Bladder microvascular endothelial cell (primary cell): ENCODE measurements at places on chromosomes 5 and 9. TPM values are rescaled to one million over a fixed set of nuclear protein-coding genes. Genes with fewer than 3 reads are reported as not detected.

PDE6A gene
- total RNA-seq: 0.06 TPM in 1 of 2 replicates, not detected in the other

ABCA2 gene
- 5.0 and 29.3 TPM in 2 replicates for total RNA-seq

CYSRT1 gene
- total RNA-seq: 0.16 TPM in 1 of 2 replicates, not detected in the other

LRRC70 gene
- 24.0 and 46.3 TPM in 2 replicates for total RNA-seq

PCDHGB3 gene
- 1.5 and 8.4 TPM in 2 replicates for total RNA-seq

UBE2B gene
- 18.0 and 29.0 TPM in 2 replicates for total RNA-seq

MCC gene
- 37.9 and 39.9 TPM in 2 replicates for total RNA-seq

SLC25A2 gene
- total RNA-seq: 0.16 and 0.44 TPM in 2 replicates

LCN9 gene
- not detected in 2 replicates for total RNA-seq

C9orf50 gene
- under 0.01 TPM in 1 of 2 replicates, not detected in the other for total RNA-seq

FBXL7 gene
- 6.2 and 23.9 TPM in 2 replicates for total RNA-seq

MELK gene
- total RNA-seq: 23.6 and 30.0 TPM in 2 replicates

UBE2QL1 gene
- 0.19 TPM in 1 of 2 replicates, not detected in the other for total RNA-seq

SPINK13 gene
- total RNA-seq: not detected in 2 replicates

B4GALT1 gene
- total RNA-seq: 7.8 and 29.1 TPM in 2 replicates

TMOD1 gene
- 1.5 and 7.9 TPM in 2 replicates for total RNA-seq

RASGRF2 gene
- total RNA-seq: 31.1 and 39.3 TPM in 2 replicates

SLC24A2 gene
- not detected in 2 replicates for total RNA-seq

HTR1A gene
- not detected in 2 replicates for total RNA-seq

PPP3R2 gene
- total RNA-seq: not detected in 2 replicates

SPDL1 gene
- total RNA-seq: 13.1 and 18.2 TPM in 2 replicates

SH3GL2 gene
- total RNA-seq: 0.06 TPM in 1 of 2 replicates, not detected in the other

TLX3 gene
- not detected in 2 replicates for total RNA-seq

PRLR gene
- total RNA-seq: not detected in 2 replicates

SELENOP gene
- 33.8 and 63.1 TPM in 2 replicates for total RNA-seq

SH3TC2 gene
- 8.6 and 16.4 TPM in 2 replicates for total RNA-seq

FAM153A gene
- total RNA-seq: not detected in 2 replicates

CSF2 gene
- total RNA-seq: 0.81 and 1.3 TPM in 2 replicates

PLEKHG4B gene
- total RNA-seq: 0.06 TPM in 1 of 2 replicates, not detected in the other

AIF1L gene
- 17.4 and 44.0 TPM in 2 replicates for total RNA-seq

SLC34A3 gene
- not detected in 2 replicates for total RNA-seq

LEAP2 gene
- total RNA-seq: under 0.01 and 0.38 TPM in 2 replicates

TMEM8B gene
- total RNA-seq: 0.16 and 0.57 TPM in 2 replicates

TAF11L5 gene
- not detected in 2 replicates for total RNA-seq

WDR5 gene
- total RNA-seq: 14.1 and 23.2 TPM in 2 replicates

OLFM1 gene
- 5.7 and 25.5 TPM in 2 replicates for total RNA-seq

FOXD4L5 gene
- total RNA-seq: under 0.01 and 0.06 TPM in 2 replicates

SPATA31C1 gene
- total RNA-seq: not detected in 2 replicates

PCDHA4 gene
- under 0.01 and 0.19 TPM in 2 replicates for total RNA-seq

IRX4 gene
- not detected in 2 replicates for total RNA-seq

BAAT gene
- total RNA-seq: under 0.01 TPM in 1 of 2 replicates, not detected in the other

C5orf63 gene
- 1.6 and 3.2 TPM in 2 replicates for total RNA-seq

EXD3 gene
- 18.0 and 25.7 TPM in 2 replicates for total RNA-seq

ITGA2 gene
- 30.0 and 65.6 TPM in 2 replicates for total RNA-seq

ZNF367 gene
- 9.1 and 9.6 TPM in 2 replicates for total RNA-seq

PDZD2 gene
- 6.0 and 7.0 TPM in 2 replicates for total RNA-seq

PCDHB16 gene
- under 0.01 and 0.63 TPM in 2 replicates for total RNA-seq

MYMK gene
- total RNA-seq: not detected in 2 replicates

C9orf152 gene
- total RNA-seq: not detected in 2 replicates

ACSL6 gene
- 0.57 TPM in 1 of 2 replicates, not detected in the other for total RNA-seq
